ENCODE measurements at places on chromosomes 6 and 20.

DNA sequence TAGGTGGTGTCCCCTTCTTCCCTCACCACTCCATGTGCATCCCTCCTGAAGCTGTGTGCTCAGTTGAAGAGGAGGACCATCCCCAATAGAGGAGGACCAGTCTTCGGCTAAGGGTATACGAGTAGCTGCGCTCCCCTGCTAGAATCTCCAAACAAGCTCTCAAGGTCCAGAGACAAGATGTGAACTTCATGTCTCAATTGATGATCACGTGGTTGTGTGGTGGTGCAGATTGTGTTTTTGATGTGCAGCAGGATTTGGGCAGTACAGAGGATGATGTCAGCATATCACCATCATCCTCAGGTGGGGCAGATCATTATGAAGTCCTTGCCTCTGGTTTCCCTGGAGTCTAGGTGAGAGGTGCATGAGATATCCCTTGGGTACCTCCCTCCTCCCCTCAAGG, 20.0 kb upstream of the DDR1 start:
- no peak for DNase-seq

GRCh38 chr6:160419488-160419887, 71.3 kb downstream of the SLC22A3 start:
- no peak for DNase-seq

DNA sequence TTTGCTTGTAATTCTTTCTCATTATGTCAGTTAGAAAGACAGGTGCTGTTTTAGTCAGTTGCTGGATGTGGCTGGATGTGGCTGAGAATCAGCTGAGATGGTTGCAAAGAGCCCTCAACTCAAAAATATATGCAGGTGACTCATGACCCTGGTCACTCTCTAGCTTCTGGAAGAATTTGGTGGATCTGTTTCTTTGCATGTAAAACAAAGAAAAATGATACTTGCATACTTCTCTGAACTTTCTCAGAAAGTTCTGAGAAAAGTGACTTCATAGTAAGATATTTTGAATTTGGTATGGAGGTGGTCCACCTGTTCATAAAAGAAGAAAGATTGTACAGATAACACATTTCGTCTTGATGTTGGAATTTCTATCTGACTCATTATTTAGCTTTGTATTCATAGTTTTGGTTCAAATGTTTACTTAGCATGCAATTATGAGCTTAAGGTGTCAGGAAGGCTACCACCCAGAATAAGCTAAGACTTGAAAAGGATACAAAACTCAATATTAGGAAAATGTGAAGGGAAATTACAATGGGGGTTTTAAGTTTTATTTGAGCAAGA, 163.2 kb upstream of the OLIG3 start:
- DNase-seq = peak; percentile 11

DNA sequence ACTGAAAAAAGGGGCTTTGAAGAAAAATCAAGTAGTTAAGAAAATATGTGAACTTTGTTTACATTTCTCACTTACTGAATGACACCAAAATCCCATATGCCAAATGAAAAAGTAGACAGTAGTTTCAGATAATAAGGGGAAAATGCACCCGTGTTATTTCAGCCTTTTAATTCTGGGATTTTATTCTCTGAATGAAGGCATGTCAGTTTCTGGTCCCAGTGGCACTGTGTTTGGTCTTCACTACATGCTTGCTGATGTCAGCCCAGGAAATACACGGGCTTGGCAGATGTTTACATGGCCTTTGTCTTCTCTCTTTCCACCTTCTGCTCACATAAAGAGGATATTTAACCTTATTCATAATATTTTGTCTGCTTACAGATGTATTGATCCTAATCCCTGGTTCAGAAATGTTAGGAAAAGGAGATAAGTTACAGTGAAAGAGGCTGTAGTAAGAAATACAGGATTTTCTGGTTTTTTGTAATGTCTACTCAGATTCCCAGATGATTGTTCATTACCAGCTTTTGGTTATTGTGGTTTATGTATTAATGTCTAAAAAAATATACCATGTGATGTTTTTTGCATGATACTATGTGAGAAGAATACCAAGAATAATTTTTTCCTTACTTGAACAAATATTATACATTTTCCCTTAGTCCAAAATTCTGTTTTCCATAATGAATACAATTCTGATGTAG, 27.7 kb downstream of the DSE start:
- DNase-seq = no peak

- DNase-seq = no peak
Observed at GRCh38 chr6:163398115-163398514, 16.4 kb upstream of the QKI start.

GRCh38 chr6:32092760-32093497, 16.2 kb downstream of the TNXB start:
- no peak for DNase-seq

DNA sequence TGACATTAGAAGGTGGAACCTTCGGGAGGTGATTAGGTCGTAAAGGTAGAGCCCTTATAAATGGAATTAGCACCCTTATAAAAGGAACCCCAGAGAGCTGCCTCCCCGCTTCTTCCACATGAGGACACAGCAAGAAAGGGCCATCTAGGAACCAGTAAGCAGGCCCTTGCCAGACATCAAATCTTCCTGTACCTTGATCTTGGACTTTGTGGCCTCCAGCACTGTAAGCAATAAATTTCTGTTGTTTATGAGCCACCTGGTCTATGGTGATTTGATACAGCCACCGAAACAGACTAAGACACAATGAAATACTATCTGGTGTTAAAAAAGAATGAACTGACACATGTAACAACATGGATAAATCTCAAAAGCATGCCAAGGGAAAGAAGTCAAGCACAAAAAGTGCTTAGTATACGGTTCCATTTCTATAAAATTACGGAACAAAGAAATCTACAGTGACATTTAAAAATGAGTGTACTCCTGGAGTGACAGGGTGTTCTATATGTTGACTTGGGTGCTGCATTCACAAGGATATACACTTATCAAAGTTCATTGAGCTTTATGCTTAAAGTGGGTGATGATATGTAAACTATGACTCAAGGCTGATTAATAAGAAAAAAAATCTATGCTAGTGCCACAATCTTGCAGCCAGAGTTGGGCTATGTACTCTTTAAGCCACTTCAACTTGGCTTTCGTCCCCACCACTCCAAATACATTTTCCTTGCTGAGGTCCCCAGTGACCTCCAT, 18.4 kb downstream of the SERPINB1 start:
- DNase-seq = no peak

DNA sequence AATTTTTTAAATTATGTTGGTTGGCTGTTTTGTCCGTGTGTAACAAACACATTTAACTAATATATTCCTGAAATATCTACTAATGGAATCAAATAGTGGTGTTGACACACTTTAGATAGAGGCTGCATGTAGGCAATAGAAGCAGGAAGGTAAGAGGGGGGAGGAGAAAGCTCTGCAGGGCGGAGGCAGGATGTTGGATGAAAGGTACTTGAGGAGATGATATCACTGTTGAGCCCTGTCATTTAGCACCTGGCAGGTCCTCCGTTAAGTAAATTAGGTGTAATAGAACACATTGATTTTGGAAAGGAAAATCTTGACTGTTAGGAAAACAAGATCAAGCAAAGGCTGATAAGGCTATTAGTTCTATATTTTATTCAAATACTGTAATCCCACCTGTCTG, 618.7 kb downstream of the PKHD1 start:
- DNase-seq = no peak

GRCh38 chr6:11930240-11930639, 81.9 kb upstream of the HIVEP1 start:
- DNase-seq = no peak

DNA sequence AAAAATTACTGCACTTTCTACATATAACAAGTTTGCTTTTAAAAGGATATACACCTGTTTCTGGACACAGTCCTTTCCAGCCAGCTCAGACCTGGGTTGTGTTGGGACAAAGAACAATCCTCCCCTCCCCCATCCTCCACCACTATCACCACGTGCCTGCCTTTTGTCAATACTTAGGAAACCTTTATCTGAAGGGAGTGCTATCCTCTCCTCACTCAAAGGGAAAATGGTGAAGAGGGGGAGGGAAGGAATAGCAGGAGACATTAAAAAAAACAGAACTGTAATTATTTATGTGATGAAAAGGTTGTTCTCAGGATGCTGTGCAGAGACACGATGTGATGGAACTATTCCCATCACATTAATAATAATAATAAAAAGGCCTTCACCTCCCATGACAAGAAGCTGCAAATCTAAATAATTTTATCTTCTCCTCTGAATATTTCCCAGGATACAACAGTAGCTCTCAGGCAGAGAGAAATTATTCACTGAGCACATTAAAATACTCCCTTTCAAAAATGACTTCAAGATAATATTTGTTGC, 105.5 kb downstream of the NRSN1 start:
- DNase-seq = no peak

- DNase-seq = no peak
Observed at GRCh38 chr20:35604449-35604747, 11.2 kb upstream of the SPAG4 start.

GRCh38 chr20:62362991-62363919, 3.9 kb downstream of the LAMA5 start:
- DNase-seq = no peak

- no peak for DNase-seq
Observed at GRCh38 chr6:156865019-156865629, 87.9 kb downstream of the ARID1B start.

GRCh38 chr6:44133003-44133931, 5.9 kb downstream of the TMEM63B start:
- no peak for DNase-seq

DNA sequence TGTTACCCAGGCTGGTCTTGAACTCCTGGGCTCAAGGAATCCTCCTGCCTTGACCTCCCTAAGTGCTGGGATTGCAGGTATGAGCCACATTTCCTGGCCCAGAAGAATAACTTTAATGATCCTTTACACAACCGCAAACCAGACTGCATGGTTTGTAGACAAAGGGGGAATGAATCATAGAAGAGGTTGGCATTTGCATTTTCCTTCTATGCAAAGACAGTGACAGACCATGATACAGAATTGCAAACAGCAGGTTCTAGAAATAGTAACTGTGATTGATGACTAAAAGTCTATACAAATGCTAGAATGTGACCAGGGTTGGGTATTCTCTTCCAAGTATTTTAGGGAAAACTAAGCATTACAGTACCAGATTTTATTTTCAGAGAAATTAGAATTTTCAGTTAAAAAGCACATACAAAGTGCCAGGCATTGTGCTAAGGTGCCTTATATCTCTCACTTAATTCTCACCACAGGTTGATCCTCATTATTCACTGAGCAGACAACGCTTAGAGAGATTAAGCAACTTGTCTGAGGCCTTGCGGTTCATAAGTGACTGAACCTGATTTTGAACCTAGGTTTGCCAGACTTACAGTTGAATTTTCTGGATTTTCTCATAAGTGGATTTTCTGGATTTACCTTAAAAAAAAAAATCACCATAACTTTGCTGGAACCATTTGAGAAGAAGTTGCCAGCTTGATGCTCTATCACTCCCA, 146.6 kb downstream of the ZFAND3 start:
- DNase-seq = no peak
